ENCODE measurements at places on chromosomes 12 and 14.

DNA sequence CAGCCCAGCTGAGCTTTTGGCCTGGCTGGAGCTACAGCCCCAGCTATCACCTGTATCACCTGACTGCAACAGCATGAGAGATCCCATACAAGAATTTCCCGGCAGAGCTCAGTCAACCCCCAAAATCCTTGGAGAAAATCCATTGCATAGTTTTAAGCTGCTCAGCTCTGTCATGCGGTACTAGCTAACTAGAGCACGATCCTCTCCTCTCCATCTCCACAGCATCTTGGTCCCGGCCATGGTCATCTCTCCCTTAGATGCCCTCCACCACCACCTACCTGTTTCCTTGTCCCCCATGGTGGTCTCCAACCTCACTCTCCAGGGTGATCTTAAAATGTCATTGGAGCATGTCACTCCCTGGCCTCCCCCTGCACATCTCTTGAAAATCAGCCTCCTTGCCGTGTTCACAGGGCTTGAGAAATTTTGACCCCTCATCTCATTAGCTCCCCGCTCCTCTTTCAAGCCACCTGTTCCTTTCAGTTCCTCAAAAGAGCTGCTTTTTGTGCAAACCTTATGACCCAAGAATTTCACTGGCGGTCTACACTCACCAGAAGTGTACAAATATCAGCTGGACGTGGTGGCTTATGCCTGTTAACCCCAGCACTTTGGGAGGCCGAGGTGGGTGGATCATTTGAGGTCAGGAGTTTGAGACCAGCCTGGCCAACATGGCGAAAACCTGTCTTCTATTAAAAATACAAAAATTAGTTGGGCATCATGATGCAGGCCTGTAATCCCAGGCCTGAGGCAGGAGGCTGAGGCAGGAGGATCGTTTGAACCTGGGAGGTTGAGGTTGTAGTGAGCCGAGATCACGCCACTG lies 8.1 kb upstream of the CLMN start:
- DNase-seq, result no peak

DNA sequence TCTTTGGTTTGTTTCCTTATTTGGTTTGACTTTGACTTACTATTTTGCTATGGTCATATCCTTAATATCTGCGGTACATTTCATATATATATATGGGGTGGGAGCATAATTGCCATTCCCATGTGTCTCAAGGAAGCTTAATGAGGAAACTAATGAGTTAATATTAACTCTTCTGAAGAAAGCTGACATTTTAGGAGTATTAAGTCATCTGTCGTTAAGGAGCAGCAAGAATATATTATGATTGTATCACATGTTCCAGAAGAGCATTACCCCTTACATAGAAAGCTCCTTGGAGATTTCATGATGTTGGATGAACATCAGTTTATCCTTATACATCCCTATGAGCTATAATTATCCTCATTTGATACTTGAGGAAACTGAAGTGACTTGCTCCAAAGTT lies 15.6 kb downstream of the DYRK2 start:
- no peak for DNase-seq

- no peak for DNase-seq
Observed at GRCh38 chr12:128819293-128820144, 4.2 kb downstream of the SLC15A4 start.

DNA sequence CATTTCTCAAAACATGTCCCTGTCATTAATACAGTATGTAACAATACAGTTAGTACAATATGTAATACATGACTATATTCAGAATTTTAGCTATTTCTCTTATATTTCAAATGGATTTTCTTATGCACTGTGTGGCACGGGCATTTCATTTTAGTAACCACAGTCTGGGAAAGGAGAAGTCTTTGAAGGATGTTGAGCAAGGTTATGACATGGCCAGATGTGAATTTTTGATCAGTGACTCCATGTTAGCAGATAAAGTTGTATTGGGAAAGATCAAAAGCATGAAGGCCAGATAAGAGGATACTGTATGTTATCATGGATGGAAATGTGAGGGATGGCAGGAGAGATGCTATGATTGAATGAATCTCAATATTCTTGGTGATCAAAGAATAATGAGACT lies 285.2 kb downstream of the NAV3 start:
- DNase-seq, result no peak

GRCh38 chr12:88202500-88202899 lies 60.4 kb downstream of the TMTC3 start:
- no peak for DNase-seq

- no peak for DNase-seq
Observed at GRCh38 chr14:60204104-60204842, 39.1 kb upstream of the DHRS7 start.

DNA sequence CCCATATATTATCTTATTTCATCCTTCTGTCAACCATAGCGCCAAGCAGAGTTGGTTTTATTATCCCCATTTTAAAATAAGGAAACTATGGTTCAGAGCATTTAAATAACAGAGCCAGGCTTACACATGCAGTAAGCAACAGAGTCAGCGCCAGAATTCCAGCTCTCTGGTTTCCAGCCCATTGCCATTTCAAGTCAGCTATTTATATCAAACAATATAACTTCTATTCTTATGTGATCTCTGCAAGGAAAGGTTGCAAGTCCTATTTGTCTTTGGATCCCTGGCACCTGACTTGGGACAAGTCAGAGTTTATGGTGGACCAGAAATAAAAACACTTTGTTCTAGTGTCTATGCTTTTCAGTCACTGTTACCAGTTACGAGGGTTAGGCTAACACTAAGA lies 174.1 kb upstream of the EEA1 start:
- DNase-seq, result no peak

- no peak for DNase-seq
Observed at GRCh38 chr14:67704484-67705089, 2.9 kb downstream of the RDH12 start.

- DNase-seq, result no peak
Observed at GRCh38 chr12:76952995-76953394, 74.2 kb upstream of the CSRP2 start.

- DNase-seq, result no peak
Observed at GRCh38 chr12:1448336-1448735, 146.0 kb downstream of the FBXL14 start.

DNA sequence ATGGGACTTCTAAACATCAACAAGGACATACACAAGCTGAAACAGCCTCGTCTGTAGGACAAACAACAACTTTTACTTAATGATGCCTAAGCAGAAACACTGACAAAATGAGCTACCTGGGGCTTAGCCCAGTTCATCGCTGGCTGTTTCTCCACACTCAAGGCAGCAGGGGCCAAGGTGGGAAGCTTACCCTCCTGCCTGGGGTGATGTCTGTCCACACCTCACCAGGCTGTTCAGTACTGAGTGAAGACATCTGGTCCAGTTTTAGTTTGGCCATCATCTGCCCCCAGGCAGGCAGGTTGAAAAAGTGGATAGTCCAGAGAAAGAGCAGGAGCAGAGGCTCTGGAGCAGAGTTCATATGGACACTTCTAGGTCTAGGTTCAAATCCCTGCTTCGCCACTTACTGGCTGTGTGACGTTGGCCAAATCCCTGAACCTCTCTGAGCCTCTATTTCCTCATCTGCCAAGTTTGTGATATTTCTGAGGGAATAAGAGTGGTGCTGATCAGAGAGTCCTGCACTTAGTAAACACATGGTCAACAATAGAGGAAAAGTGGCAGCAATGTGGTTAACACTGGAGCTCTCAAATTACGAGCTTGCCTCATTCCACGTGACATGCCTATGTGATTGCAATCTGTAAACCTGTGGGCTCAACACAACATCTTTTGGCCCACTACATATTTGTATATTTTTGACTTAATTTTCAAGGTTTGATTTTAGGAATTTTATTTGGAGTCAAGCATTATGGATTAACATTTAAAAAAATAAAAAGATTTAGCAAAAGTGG lies 720.1 kb upstream of the TMEM132C start:
- no peak for DNase-seq
